Heart left ventricle (tissue), 16 donors: ENCODE measurements at places on chromosomes 1 and 21. TPM values are rescaled to one million over a fixed set of nuclear protein-coding genes. Genes with fewer than 3 reads are reported as not detected.

DNA sequence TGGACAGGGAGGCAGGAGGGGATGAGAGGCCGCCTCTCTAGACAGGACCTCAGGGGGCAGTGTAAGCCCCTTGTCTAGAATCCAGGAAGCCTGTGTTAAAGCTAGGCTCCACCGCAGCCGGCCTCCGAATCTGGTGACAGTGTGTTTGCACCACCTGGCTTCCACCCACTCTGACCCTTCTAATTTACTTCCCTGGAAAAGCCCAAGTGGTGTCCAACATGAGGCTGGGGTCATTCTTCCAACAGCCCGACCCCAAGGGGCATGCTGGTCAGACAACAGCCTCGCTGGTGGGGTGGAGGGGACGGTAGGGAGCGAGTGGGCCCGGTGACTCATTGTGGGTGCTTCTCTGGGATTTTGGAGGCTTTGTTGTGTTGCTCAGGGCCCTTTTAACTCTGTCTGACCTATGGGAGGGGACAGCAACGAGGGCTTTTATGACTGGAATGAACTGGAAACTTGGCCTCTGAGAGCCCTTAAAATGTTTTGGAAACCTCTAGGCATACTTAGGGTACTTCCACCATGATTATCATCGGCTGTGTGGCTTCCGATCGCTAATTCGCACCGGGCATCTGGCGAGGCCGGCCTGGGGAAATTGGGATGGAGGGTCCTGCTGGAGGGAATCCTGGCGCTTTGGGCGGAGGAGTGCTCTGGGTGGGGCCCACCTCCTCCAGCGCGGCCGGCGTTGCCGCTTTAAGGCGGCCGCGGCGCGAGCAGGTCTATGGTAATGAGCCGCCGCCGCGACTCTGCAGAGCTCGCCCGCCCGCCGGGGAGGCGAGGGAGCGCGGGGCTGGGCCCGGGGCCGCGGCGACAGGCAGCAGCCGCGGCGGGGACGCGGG is at the start of gene CELSR2:
Gene CELSR2 (plus strand): TSS at position 743 of the 833 bp plus-strand sequence. CDS start 541 bp downstream, outside the sequence.
- DNase-seq, result peak; percentile 68

DNA sequence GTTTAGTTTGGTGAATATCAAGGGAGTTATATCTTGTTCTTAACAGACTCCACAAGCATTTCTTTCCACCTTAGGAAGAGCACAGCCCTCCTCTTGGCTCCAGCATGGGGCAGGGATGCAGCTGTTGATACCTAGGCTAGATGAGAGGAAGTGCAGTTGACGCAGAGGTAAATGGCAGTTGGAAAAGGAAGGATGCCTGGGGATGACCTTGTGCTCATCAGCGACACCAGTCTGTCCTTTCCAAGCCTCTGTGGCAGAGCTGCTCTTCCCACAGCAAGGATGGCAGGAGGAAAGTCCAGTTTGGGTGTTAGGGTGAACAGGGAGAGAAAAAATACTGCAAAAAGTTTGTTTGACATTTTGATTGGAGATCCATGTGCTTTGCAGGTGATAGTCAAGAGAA is 6.2 kb downstream of the PROX1 start:
- no peak for DNase-seq

OR2AJ1 gene
- not detected for total RNA-seq

- DNase-seq, result no peak
Observed at GRCh38 chr1:179177182-179177581, 52.3 kb downstream of the ABL2 start.

GSTM5 gene
- 2.3 TPM for total RNA-seq

DNA sequence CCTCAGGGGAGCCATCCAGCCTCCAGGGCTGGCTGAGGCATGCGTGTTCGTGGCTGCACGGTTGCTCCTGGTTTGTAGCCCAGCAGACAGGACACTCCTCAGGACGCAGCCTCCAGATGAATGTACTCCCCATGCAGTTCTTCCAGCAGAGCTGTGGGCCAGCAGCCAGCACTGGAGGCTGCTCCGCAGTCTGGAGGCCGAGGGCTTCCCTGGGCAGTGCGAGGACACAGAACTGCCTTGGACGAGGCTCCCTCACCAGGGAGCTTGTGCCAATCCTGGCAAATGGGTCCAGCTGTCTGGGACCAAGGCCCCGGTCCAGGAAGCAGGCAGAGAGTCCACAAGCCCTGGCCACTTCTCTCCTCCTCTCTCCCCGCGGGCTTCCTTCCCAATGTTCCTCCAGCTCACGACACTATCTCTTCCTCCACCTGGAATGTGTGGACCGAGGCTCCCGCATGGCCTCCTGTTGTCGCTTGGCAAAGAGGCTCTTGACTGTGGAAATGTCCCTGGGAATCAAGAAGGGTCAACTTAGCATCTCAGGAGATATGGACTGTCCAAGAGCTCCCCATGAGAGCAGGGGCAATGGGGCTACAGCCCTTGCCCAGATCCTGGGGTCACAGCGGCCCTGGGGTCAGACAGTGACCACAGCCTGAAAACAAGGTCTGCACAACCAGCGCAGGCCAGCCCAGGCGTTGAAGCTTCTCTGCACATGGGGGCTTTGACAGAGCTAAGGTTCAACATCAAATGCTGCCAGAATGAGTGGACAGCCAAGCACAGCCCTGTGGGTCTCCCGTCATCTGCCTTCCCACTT is 5.3 kb downstream of the EDN2 start:
- peak; percentile 79 for DNase-seq

- no peak for DNase-seq
Observed at GRCh38 chr1:200415789-200416593, 6.2 kb upstream of the ZNF281 start.

DNA sequence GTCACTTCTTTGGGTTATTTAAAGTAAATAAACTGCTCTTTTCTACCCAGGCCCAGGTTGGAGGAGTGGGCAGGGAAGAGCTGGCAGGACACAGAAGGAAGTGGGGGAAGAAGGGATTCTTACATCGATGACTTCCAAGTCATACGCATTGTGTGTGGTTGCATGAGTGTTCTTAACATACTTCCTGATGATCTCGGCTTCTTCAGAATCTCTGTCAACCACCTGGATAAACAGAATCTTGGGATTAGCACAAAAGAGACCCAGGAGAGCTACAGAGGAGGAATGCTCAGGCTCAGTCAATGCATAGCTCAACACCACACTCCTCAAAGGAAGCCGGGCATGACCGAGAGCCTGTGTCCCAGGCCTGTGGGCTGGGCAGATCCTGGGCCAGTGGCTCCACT is 42.1 kb downstream of the PARP1 start:
- DNase-seq, result no peak

DNA sequence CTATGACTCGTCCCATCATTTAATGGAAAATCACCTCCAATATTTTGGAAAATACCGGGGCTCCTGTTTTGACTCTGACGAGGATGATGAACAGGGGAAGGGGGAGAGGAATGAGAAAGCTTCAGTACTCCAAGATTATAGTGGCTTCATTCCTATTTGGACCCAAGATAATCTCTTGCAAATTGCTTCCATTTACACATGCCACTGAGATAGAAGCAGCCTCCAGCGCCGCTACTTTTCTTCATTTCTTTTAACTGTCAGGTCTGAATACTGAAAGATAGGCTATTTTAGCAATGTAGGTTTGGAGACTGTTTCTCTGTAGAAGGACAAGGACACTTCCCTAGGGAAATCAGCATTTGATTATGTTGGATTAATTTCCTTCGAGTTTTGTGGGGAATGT is 565 bp upstream of the GRIK1 start:
- no peak for DNase-seq

KLHDC8A gene
- not detected for total RNA-seq

- peak; percentile 54 for DNase-seq
Observed at GRCh38 chr1:36384542-36385409, 948 bp downstream of the STK40 start.

DNA sequence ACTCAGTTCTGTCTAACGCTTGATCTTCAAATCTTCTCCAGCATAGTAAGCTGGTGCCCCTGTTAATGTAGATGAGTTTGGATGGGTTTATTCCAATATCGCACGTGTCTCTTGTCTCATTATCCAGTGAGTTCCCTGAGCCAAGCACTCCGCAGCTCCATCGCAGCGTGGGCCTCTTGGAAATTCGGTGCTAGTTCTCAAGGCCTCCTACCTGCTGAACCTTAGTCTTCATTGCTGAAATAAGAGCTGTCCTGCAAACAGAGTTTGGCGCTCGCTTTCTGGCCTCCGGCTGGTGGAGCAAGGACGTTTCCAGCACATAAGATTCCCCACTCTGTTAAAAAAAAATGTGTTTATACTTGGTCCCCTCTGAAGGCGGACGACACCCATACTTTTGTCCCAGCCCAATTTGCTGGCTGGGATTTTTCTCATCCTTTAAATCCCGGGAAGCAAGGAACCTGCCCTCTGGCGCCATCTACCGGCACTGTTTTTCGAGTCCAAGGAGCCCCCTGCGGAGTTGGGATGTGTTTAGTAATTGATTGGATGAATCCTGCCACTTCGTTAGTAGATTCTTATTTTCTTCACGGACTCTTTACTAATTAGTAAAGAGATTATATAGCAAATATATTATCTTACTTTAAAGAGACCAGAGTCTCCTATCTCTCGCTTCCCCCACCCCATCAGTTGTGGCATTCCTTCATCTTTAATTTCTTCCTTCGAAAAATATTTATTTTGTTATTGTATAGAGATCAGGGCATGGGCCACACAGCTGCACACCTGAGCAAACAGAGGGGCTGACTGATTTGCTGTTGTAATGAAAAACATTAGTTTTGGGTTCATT is 14.7 kb downstream of the JUN start:
- DNase-seq, result peak; percentile 86

GRCh38 chr1:231396643-231397042 is 25.4 kb downstream of the EGLN1 start:
- no peak for DNase-seq

DNA sequence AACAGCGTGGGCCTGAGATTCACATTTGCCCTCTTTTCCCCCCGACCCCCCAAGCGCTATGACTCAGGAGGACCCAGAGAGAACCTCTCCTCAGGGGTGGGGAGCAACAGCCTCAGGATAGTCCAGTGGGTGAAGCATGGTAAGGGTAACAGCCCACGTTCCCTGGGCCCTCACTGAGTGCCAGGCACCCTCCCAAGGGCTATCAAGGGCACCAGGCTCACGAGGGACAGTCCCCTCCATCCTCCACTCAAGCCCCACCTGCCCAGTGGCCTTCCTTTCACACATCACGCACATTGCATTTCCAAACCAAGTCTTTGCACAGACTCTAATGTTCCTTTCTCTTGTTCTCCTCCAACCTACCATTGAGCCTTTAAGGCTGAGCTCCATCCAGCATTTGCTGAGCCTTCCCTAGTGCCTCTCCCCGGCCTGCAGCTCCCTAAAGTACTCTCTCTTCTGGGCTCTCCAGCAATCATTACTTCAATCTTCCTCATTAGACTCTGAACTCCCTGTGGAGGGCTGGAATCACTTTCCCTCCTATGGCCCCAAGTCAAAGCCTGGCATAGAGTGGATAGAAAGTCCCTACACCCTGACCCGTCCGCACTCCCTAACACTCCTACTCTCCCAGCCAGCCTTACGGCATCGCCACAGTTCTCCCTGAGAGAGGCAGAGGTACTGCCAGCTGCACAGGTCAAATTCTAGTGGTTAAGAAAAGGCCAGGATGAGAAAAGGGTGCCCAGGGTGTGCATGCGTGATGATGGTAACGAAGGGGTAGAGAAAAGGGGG is 1.0 kb downstream of the AKR7A2 start:
- no peak for DNase-seq

GRCh38 chr1:15734296-15734695 is 1.8 kb upstream of the SLC25A34 start:
- DNase-seq, result no peak
